Stimulated activated CD4-positive, alpha-beta T cell treated with anti-CD3 and anti-CD28 coated beads, Interleukin-2, amount 100 ng/mL, for 24 hours (primary cell): ENCODE measurements at places on chromosomes 12 and 14.

- no peak for DNase-seq
Measured at GRCh38 chr14:68922886-68923285, 56.2 kb downstream of the ACTN1 start.

GRCh38 chr12:75708802-75709201 lies 197.4 kb upstream of the KRR1 start:
- no peak for DNase-seq

GRCh38 chr14:68535404-68536017 lies 257.4 kb downstream of the ZFP36L1 start:
- DNase-seq: no peak

DNA sequence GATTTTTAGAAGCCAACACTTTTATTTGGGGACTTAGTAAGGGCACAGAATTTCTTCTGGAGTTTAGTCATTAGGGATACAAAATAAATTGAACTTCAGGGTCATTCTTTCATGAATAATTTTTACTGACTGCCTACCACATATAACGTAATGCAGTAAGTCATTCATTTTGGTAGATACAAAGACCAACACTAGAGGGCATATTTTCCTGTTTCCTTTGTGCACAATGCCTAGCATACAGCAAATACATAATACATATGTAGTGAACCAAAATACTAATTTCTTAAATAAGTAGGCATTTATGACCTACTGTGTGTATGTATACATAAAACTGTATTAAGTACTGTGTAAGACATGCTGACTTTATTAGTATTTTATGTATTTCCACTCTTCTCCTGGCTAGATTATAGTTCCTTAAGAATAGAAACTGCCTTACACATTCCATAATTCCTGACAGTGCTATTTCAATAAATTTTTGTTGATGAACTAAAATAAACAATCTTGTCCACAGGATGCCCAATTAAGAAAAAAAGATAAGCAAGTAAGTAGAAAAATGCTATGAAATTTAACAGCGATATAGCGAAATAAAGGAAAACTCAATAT lies 47.9 kb downstream of the PPP1R12A start:
- no peak for DNase-seq

DNA sequence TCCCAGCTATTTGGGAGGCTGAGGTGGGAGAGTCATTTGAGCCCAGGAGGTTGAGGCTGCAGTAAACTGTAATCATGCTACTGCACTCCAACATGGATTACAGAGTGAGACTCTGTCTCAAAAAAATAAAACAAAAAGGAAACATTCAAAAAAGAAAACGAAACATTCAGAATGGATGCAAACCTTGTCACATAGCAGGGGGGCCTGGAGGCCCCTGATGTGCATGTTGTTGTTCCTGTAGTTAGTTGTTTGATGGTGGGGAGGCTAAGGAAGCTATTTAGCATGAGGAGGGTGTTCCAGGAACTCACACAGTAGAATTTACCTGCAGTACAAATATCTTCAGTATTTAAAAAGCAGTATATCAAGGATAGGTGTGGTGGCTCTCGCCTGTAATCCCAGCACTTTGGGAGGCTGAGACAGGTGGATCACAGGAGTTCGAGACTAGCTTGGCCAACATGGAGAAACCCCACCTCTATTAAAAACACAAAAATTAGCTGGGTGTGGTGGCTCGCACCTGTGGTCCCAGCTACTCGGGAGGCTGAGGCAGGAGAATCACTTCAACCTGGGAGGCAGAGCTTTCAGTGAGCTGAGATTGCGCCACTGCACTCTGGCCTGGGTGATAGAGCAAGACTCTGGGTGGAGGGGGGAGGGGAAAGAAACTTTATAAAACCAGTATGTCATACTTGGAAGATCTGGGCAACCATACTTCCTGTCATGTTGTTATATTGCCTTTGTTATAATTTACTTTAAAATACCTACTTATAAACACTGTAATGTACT lies 17.6 kb upstream of the AEBP2 start:
- DNase-seq: no peak

DNA sequence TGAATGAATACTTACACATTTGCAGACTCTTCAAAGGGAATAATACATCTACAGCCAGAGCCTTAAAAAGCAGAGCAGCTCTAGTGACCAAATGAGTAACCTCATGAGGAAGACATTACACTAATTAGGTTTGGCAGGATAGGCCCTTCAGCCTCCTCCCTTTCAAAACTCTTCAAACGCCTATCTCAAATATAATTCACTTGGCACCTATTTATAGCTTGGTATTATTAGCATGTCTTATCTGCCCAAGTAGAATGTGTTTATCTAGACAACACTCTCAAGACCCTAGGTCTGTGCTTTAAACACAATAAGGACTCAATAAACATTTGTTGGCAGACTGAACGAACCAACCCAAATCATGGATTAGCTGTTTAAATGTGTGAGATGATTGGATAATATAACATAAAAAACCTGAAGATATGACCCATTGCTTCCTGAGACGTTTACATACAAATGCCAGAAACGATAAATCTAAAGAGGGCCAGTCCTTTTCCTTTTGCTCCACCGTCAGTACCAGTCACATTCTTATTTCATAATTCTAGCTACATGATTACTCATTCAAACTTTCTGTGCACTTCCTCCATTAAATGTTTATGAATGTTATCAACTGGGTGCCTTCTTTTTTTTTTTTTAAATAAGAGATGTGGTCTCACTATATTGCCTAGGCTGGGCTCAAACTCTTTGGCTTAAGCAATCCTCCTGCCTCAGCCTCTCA lies 123.3 kb downstream of the CEP83 start:
- DNase-seq: no peak
